ENCODE measurements at places on chromosomes 7 and 10. TPM values are rescaled to one million over a fixed set of nuclear protein-coding genes. Genes with fewer than 3 reads are reported as not detected.

MOGAT3 gene
- not detected for total RNA-seq

GRCh38 chr10:76550806-76551205 is 1086.8 kb downstream of the KCNMA1 start:
- H3K4me3 ChIP-seq, result no peak overlapping the region
- H3K36me3 ChIP-seq, result no peaks in the 10 kb centered on the region
- no peaks in the 10 kb centered on the region for H3K27me3 ChIP-seq
- H3K4me1 ChIP-seq, result peaks cover 28% of the 10 kb centered on the region

DNA sequence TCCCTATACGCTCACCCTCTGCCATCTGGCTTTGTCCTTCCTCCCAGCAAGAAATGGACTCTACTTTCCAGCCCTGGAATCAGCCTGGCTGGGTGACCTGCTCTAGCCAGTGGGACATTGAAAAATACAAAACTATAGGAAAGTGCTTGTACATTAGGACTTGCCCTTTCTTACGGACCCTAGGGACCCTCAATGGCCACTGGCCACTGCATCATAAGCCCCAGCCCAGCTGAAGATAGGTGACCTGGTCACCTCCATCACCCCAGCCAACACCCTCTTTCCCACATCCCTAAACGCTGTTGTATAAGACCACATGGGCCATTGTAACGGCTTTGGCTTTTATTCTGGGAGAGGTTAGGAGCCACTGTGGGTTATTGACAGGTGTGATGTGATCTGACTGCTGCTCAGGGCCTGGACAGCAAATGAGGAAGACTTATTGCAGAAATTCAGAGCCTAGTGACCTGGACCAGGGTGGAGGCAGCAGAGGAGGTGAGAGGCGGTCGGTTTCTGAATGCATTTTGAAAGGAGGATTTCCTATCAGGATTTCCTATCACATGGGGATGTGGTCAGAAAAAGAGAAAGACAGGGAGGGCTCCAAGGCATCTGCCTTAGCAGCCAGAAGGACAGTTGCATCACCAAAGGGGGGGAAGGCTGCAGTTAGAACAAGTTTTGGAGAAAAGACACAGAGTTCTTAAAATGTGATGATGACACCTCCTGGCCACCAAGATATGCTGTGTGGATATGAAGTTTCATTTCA is 2.2 kb upstream of the LMBR1 start:
- H3K4me1 ChIP-seq, result peaks cover 22% of the 10 kb centered on the region
- H3K36me3 ChIP-seq, result no peaks in the 10 kb centered on the region
- no peak overlapping the region for H3K27ac ChIP-seq
- H3K27me3 ChIP-seq, result no peaks in the 10 kb centered on the region

JAKMIP3 gene
- total RNA-seq, result 1.6 TPM

SPOCK2 gene
- total RNA-seq, result 0.32 TPM

DNA sequence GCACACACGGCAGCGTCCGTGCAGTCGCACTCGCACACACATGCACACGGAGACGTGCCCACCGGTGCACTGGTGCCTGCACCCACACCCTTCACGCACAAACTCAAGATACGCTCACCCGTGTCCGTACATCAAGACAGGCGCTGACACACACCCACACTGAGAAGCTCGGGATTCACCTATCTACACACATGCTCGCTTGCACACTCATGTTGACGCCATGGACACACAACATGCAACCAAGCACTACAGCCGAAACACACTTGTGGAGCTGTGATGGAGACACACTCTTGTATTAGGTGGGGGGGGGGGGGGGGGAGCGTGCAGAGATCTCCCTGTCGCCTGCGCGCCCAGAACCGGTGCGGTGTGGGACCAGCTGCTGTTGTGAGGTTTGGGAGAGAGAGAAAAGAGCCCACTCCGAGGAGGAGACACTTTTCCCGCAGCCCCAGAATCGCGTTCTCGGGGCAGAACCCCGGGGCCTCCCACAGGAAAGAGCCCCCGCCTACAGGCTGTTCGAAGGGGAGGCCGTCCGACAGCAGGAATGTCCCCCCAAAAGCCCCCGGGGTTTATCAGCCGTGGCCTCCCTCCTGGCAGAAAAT is 605 bp upstream of the NFKB2 start:
- H3K27me3 ChIP-seq, result peaks cover 6% of the 10 kb centered on the region
- H3K27ac ChIP-seq, result peak overlapping the region; percentile 97
- H3K4me3 ChIP-seq, result peak overlapping the region; percentile 83
- DNase-seq, result no peak

DNA sequence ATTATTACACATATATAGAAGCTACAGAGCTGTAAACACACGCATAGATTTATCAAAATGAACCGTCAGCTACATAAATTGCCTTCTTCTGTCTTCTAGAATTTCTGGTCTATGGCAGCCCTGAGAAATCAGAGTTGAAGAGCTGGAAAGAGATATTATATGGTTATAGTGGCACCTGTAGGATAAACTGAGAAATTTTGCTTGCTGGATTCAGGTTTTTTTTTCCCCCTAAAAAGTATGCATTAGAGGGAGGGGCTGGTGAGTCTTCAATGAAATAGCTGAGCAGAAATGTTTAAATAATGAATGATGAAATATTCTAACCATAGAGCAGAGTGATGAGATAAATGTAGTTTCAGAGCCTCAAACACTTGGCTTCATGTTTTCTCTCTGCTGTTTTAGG is 78.0 kb upstream of the DYNC1I1 start:
- no peak for DNase-seq
- no peaks in the 10 kb centered on the region for H3K27me3 ChIP-seq
- no peak overlapping the region for H3K27ac ChIP-seq
- no peaks in the 10 kb centered on the region for H3K36me3 ChIP-seq
- peaks cover 5% of the 10 kb centered on the region for H3K4me1 ChIP-seq

GRCh38 chr7:151844071-151844824 is 32.7 kb downstream of the PRKAG2 start:
- peak overlapping the region; percentile 93 for H3K27ac ChIP-seq
- peak; percentile 33 for DNase-seq
- no peaks in the 10 kb centered on the region for H3K36me3 ChIP-seq
- no peak overlapping the region for H3K4me3 ChIP-seq

ATG9B gene
- not detected for total RNA-seq

GRCh38 chr7:34900891-34901513 is 136.3 kb downstream of the DPY19L1 start:
- H3K27me3 ChIP-seq, result no peaks in the 10 kb centered on the region
- no peak for DNase-seq
- no peaks in the 10 kb centered on the region for H3K4me1 ChIP-seq
- no peak overlapping the region for H3K4me3 ChIP-seq
- H3K27ac ChIP-seq, result no peak overlapping the region

- no peak overlapping the region for H3K27ac ChIP-seq
- H3K4me1 ChIP-seq, result peaks cover 11% of the 10 kb centered on the region
- no peaks in the 10 kb centered on the region for H3K36me3 ChIP-seq
- DNase-seq, result no peak
- H3K27me3 ChIP-seq, result no peaks in the 10 kb centered on the region
Observed at GRCh38 chr7:24029068-24029467, 254.9 kb upstream of the NPY start.

GRCh38 chr10:31774299-31774900 is 154.2 kb downstream of the ARHGAP12 start:
- H3K36me3 ChIP-seq, result no peaks in the 10 kb centered on the region
- no peak overlapping the region for H3K4me3 ChIP-seq
- no peak for DNase-seq
- H3K4me1 ChIP-seq, result peaks cover 34% of the 10 kb centered on the region

SORBS1 gene
- total RNA-seq, result 7.0 TPM

DNA sequence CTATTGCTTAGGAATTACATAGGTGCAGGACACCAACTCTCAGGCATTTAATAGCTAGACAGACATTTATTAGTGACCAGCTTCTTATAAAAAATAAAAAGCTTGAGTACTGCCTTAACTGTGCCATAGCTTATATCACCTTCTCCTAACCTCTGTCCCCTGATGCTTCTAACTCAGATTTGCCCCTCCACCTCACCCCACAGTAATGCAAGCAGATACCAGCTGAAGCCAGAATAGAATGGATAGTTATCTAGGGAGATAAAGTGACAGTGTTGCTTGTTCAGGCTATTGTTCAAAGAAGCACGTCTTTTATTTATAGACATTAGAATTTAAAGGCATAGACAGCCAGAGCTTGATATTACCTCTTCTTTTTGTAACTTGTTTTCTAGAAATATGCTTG is 99.6 kb upstream of the GLCCI1 start:
- H3K36me3 ChIP-seq, result peaks cover 4% of the 10 kb centered on the region
- no peaks in the 10 kb centered on the region for H3K4me1 ChIP-seq
- no peak overlapping the region for H3K4me3 ChIP-seq
- no peak for DNase-seq
- H3K27me3 ChIP-seq, result no peaks in the 10 kb centered on the region

CPN1 gene
- total RNA-seq, result not detected

DNA sequence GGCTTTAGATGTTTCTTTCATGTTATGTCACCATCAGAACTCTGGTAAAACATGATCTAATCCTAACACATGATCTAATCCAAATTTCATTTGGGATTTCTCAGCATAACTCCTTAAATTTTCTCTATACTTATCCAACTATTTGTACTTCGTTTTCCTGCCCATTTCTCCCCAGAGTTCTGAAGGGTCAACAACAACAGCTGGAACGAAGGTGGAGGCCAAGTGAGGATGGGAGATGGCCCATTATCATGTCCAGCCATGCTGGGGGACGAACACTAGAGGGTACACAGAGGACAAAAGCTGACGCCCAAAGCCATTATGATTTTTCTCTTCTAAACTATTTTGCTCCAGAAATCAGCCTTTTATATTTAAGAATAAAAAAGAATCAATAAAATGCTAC is 185.4 kb downstream of the DOCK4 start:
- DNase-seq, result no peak
- H3K4me3 ChIP-seq, result no peak overlapping the region
- no peaks in the 10 kb centered on the region for H3K36me3 ChIP-seq
- peaks cover 35% of the 10 kb centered on the region for H3K4me1 ChIP-seq

Measured in chondrocyte (in vitro differentiated cells).